ENCODE measurements at places on chromosomes 5 and 9.

DNA sequence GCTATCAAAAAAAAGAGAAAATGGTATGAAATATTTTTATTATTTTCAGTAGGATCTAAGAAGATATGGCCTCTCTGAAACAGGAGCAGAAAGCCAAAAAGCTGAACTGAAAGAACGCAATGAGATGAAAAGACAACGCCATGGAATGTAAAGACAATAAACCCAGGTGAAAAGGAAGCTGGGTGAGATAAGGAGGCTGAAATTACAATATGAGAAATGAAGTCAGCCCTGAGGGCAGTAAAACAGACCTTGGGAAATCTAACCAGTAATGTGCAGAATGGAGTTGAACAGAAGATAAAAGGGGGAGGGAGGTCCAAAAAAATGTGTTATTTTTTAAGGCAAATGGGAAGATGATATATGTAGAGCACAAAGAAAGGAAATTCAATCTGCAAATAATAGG lies 265.3 kb downstream of the ENC1 start:
- no peak for DNase-seq

- DNase-seq: no peak
Observed at GRCh38 chr9:134307674-134308638, 18.3 kb upstream of the RXRA start.

DNA sequence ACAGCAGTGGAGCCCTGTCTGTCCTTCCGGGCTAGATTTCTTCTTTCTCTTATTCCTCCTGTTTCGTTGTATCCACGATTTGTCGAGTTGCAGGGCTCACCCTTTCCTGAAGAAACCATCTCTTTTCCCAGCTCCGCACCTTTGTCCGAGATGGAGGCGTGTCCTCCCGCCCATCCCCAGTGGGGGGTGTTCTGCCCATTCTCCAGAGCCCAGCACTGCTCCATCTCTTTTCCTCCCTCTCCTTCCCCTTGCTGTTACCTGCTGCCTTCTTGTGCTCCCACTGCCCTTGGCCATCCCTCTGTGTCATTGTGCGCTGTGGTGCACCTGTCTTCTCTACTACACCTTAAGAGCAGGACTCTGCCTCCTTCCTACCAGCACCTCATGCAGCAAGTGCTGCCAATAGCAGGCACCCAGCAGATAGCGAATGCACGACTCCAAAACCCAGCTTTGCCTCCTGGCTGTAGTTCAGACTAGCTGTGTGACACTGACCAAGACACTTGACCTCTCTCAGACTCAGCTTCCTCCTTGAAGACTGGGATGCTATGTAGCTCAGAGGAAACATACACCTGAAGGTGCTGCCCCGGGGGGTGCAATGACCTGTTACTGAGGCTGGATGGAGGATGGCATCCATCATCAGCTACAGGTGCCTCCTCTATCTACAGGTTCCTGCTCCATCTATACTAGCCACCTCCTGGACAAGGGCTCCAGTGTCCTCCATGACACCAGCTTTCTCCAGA lies 8.9 kb downstream of the OR13J1 start:
- no peak for DNase-seq

- DNase-seq: no peak
Observed at GRCh38 chr9:70951749-70952727, 169.4 kb downstream of the TRPM3 start.

DNA sequence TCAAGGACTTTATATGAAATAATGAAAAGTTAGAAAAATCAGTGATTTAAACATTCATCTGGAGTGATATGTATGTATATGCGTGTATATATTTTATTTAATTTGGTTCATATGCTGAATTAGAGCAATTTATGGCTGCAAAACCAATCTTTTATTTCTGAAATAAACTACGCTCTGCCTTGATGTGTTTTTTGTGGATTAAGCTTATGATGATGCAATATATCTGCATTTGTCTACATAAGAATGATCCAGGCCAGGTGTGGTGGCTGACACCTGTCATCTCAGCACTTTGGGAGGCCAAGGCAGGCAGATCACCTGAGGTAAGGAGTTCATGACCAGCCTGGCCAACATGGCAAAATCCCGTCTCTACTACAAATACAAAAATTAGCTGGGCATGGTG lies 1842.3 kb upstream of the CDH6 start:
- DNase-seq: no peak

GRCh38 chr5:168261227-168261571 lies 30.2 kb upstream of the WWC1 start:
- no peak for DNase-seq

Measured in activated naive CD8-positive, alpha-beta T cell treated with anti-CD3 and anti-CD28 coated beads for 36 hours (primary cell).